HCEC 1CT (cell line): ENCODE measurements at places on chromosomes 7 and 10.

DNA sequence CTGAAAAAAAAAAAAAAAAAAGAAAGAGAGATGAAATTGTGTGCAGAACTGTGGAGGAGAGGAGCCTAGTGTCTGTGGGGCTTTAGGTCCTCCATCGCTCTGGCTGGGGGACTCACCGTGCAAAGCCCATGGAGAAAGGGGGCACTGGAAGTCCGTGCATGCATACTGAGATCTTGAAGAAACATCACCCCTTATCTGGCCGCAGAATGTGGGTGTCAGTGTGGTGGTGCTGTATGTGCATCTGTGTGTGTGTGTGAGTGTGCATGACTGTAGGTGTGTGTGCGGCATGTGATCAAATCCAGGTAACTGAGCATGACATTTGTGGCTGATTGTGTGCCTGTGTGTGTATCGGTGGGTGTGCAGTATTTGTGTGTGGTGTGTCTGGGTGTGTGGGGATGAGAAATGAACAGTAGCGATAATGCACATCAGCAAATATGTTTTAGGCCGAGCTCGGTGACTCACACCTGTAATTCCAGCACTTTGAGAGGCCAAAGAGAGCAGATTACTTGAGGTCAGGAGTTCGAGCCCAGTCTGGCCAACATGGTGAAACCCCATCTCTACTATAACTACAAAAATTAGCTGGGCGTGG is 8.8 kb upstream of the CLDN3 start:
- no peak for DNase-seq

GRCh38 chr10:69472544-69472943 is 21.3 kb downstream of the TSPAN15 start:
- no peak for DNase-seq

DNA sequence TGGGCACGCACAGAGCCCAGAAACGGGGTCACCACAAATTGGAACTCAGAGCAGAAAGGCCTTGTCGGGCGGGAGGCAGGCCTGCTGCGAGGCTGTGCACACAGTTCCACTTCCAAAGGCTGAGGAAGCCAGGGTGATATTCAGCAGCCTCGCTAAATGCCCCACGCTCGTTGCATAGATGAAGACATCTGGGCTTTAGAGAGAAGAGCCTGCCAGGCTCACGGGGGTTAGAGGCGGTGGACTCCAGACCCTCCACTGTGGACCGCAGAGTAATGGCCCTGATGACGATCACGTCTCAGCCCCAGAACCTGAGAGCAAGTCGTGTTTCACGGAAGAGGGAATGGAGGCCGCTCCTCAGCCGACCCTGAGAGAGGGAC is 104.2 kb downstream of the DNAJB6 start:
- DNase-seq, result no peak

DNA sequence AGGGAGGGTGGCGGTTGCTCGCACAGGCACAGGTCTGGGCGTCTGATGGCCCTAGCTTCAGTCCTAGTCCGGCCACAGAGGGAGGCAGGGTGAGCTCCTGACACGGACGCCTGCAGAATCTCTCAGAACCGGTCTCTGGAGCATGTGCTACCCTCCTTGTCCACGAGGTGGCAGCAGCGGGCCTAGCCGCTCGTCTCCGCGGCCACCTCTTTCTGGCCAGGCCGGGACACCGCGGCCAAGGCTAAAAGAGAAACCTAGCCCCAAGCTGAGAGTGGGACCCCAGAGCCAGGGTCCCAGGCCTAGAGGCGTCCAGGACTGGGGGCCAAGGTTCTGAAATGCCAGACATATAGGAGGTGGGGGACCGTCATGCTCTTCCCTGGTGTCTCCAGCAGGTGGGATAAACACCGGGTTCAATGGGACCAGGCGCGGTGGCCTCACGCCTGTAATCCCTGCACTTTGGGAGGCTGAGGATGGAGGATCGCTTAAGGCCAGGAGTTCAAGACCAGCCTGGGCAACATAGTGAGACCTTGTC is 3.2 kb upstream of the LAT2 start:
- DNase-seq, result peak; percentile 58

DNA sequence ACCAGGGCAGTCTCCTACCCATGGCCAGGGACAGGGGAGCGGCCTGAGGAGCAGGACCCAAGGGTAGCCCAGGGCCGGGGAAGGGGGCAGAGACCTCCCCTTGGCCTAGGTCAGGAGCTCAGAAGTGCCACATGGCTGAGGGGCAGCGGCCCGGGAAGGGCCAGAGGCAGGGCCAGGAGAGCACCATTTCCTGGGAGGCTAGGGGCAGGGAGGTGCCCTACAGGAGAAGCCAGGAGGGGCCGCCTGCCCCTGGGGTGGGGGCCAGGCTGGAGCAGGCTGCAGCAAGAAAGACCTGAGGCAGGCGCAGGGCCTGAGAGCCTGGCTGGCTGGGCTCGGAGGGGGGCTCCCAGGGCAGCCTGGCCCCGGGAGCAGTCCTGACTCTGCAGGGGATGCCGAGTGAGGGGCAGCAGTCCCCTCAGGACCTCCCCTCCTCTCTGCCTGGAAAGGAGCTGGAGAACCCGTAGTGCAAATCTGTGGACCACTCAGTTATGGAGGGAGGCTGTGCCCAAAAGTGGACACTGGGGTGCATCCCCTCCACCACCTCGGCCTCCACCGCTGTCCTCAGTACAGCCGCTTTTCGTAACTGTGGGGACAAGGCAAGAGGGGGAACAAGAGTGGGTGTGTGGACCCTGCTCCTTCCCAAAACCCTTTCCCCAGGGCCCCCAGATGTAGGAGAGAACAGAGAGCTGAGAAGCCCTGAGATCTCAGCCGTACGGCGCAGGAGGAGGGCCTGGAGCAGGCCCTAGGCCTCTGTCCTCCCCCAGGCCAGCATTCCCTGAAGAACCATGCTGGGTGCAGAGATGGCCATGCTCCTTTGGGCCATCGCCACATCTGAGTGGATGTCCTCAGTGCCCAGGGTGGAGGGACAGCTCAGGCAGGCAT is 17.1 kb downstream of the IMPDH1 start:
- no peak for DNase-seq

DNA sequence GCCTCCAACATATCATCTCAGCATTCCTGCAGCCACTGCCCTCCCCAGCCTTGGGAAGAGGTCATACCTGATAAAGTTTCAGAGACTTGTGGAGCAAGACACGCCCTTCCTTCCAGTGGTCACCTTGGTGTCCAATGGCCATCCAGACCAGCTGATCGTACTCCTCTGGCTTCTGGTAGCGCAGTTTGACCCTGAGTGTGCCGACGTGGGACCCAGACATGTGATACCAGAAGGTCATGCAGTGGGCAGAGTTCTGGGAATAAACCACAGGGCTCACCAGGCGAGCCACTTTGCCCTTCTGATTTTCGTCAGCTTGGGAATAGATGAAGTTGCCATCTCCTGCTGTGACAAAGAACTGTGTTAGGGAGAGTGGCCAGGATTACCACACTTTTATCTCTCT is 148.3 kb downstream of the NRP1 start:
- no peak for DNase-seq

DNA sequence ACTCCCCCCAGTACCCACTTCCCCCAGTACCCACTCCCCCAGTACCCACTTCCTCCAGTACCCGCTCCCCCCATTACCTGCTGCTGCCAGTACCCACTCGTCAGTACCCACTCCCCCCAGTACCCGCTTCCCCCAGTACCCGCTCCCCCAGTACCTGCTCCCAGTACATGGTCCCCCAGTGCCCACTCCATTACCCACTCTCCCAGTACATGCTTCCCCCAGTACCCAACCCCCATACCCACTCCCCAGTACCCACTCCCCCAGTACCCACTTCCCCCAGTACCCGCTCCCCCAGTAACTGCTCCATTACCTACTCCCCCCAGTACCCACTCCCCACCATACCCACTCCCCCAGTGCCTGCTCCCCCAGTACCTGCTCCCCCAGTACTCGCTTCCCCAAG is 550.6 kb downstream of the DNAJB6 start:
- no peak for DNase-seq

DNA sequence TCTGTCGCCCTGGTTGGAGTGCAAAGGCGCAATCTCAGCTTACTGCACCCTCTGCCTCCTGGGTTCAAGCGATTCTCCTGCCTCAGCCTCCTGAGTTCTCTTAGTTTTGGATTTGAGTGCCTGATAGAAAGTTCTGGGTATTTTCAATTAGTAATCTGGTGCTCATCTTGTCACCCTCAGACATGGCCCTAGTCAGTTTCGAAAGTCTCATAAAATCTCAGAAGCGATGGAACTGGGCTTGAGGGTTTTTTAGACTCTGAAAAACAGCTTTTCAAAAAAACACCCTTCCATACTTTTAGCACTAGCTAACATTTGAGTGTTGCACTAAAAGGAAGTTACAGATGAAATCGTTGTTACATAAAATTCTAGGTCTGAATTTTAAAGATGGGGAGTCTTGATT is 9.4 kb upstream of the PIP4K2A start:
- DNase-seq, result no peak

- DNase-seq, result no peak
Observed at GRCh38 chr7:31129067-31129466, 77.0 kb downstream of the ADCYAP1R1 start.

- no peak for DNase-seq
Observed at GRCh38 chr7:133723044-133723443, 404.1 kb upstream of the LRGUK start.

DNA sequence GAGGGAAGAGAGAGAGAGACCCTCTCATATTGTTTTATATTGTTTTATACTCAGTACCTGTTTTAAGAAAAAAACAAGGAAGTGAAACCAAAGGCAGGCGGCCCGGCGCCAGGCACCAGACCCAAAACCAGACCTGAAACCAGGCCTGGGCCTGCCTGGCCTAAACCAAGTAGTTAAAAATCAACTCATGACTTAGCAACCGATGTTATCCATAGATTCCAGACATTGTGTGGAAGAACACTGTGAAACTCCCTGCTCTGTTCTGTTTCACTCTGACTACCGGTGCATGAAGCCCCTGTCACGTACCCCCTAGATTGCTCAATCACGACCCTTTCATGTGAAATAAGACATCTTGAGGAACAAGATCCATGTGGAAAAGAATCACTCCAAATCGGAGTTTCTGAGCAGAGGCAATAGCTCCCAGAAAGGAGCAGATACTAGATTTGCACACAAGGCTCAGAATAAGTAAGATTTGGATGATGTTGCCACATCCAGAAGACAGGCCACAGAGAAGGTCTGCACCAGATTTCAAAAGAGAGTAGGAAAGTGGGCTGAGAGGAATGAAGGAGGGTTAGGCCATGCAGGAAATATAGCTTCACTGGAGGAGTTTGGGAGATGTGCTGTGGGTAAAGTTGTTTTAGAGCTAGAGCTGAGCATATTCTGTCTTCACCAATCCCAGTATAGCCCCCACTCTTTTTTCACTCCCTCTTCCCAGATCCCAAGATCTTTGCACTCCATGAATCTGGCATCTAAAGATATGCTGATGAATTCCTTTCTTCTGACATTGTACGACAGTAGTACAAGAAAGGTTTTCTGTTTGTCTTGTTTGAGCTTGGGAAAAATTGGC is 8.8 kb upstream of the ZNF248 start:
- no peak for DNase-seq

DNA sequence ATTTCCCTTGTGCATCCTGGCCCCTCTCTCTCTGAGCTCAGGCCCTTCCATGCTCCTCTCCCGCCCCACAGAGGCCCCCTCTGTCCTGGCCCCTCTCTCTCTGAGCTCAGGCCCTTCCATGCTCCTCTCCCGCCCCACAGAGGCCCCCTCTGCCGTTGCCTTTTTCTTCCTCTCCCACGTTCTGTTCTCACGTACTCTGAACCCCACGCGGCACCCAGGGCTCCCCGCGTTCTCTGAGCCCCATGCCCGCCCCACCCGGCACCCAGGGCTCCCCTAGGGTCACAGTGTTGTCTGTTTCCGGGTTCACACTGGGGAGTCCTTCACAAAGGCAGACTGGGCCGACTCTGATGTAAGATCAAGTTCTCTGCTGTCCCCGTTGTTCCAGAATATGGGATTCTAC is 336.8 kb downstream of the DNAJB6 start:
- DNase-seq, result no peak

DNA sequence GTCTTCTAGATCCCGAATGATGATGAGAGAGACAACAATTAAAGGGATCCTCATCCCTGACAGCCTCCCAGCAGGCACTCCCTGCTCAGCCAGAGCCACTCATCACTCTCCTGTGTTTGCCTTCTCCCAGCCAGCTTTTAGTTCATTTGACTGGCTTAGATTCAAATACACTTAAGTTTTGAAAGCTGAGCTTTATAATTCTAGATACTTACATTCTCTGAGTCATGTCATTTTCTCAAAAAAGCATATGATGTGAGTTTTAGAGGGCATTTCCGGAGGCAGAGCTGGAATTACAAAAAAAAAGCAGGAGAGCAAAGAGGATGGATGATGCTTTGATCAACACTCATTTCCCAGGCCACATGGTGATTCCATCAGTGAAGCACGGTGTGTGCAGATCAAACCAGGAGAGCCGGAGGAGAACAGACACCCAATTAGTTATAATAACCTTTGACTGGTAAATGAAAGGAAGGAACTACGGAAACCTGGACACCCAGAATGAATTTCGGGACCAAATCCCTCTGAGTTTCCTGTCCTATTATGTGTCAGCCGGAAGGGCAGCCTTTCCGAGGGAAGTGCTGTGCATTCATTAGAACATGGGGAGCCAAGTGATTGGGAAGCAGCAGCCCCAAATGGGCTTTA is 81.5 kb upstream of the HPS1 start:
- DNase-seq, result peak; percentile 39
